ENCODE measurements at places on chromosomes 12 and 14. TPM values are rescaled to one million over a fixed set of nuclear protein-coding genes. Genes with fewer than 3 reads are reported as not detected.

Gene A2ML1
- total RNA-seq: under 0.01 TPM

Gene DUSP6
- 28.6 TPM for total RNA-seq

Gene LRRC43
- total RNA-seq: 2.9 TPM

Gene RAPGEF3
- total RNA-seq: 4.3 TPM

Gene KRT71
- not detected for total RNA-seq

Gene SMIM41
- not detected for total RNA-seq

Gene TMEM179
- total RNA-seq: not detected

Gene GLIPR1L2
- 0.36 TPM for total RNA-seq

Gene VASH1
- total RNA-seq: 5.6 TPM

Gene ZBTB1
- 60.4 TPM for total RNA-seq

Gene ETFBKMT
- total RNA-seq: 4.7 TPM

Gene DNAH10
- total RNA-seq: 0.72 TPM

Gene IL31
- total RNA-seq: not detected

Gene CHST11
- 23.0 TPM for total RNA-seq

Gene PRPH
- total RNA-seq: not detected

Gene OXA1L
- total RNA-seq: 55.0 TPM

Gene CRIP1
- 5.0 TPM for total RNA-seq

Gene CCDC77
- total RNA-seq: 9.0 TPM

Gene ARG2
- 13.3 TPM for total RNA-seq

Gene SYNDIG1L
- not detected for total RNA-seq

Measured in osteoblast (primary cell).